A549 treated with dexamethasone at 1 μM for 4 hours (cell line): ENCODE measurements at places on chromosomes 5 and 9. TPM values are rescaled to one million over a fixed set of nuclear protein-coding genes. Genes with fewer than 3 reads are reported as not detected.

The ARL14EPL gene
- 0.06 to 0.22 TPM (median 0.15 TPM) in 5 replicates for total RNA-seq

The ICE1 gene
- total RNA-seq: 19.9 to 30.5 TPM (median 26.8 TPM) in 5 replicates

The C9orf153 gene
- total RNA-seq: 0.07 to 0.25 TPM (median 0.12 TPM) in 5 replicates

The UNC5A gene
- total RNA-seq: 0.37 to 0.98 TPM (median 0.73 TPM) in 5 replicates

The IFNB1 gene
- total RNA-seq: 0.10 TPM in 1 of 5 replicates, not detected in the others

The SPINK7 gene
- total RNA-seq: not detected in 5 replicates

The PLPP6 gene
- total RNA-seq: 9.8 to 11.8 TPM (median 10.8 TPM) in 5 replicates

The NXNL2 gene
- 0.52 to 0.88 TPM (median 0.71 TPM) in 5 replicates for total RNA-seq

The SOHLH1 gene
- total RNA-seq: 0.06 to 0.11 TPM in 2 of 5 replicates, not detected in the others
